ENCODE measurements at places on chromosomes 2 and 18.

DNA sequence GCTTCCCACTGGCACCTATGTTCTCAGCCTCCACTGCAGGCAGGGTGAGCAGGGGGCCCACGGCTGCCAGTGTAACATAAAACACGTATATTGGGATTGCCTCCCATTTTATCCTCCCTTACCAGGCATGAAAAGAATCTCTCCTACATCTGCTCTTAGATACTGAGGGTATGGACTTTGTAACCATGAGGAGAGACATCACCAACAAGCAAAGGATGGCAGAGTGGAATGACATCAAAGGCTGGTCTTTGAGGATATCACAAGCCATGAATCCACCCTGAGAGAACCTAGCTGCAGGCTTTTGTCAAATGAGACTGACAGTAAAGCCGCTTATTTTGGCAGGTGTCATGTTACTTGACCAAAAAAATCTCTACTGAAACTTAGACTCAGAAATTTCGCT lies 7.4 kb downstream of the NPHP1 start:
- no peak for DNase-seq

DNA sequence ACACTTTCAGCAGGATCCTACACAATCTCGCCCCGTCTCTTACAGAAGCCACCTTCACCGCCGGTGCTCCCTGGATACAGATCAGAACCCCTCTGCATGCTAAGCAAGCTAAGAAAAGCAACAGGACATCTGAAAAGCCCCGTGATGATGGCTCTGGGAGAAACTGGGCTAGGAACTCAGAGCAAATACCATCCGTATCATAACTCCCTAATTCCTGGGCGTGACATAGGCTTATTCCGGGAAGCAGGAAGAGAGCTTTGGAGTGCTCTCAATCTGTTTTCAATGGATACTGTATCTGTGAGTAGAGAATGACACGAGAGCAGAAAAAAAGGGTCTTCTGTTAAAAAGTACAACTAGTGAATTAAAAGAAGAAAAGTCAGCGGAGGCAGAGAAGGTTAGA lies 121.6 kb downstream of the SPP2 start:
- no peak for DNase-seq

GRCh38 chr18:39259736-39260135 lies 1694.1 kb upstream of the CELF4 start:
- no peak for DNase-seq

GRCh38 chr2:21234001-21234400 lies 110.2 kb downstream of the TDRD15 start:
- DNase-seq = no peak

- no peak for DNase-seq
Measured at GRCh38 chr2:172693037-172693436, 42.6 kb upstream of the RAPGEF4 start.

DNA sequence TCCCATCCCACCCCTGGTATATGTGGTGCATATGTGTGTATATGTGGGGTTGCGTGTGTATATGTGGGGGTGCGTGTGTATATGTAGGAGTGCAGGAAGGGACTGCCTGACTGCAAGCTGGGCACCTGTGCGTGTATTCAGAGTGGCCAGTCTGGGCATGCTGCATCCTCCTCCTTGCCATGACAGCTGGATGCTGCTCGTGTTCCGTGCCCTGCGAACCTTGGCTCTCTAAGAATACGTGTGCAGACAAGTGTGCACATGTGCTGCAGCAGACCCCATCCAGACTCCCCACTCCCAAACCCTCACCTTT lies 222.1 kb downstream of the CELF4 start:
- DNase-seq = no peak

- no peak for DNase-seq
Measured at GRCh38 chr2:18959952-18960717, 370.8 kb upstream of the NT5C1B start.

GRCh38 chr2:76445880-76446279 lies 735.2 kb upstream of the GCFC2 start:
- no peak for DNase-seq

- DNase-seq = no peak
Measured at GRCh38 chr2:33967103-33967502, 368.0 kb upstream of the FAM98A start.

DNA sequence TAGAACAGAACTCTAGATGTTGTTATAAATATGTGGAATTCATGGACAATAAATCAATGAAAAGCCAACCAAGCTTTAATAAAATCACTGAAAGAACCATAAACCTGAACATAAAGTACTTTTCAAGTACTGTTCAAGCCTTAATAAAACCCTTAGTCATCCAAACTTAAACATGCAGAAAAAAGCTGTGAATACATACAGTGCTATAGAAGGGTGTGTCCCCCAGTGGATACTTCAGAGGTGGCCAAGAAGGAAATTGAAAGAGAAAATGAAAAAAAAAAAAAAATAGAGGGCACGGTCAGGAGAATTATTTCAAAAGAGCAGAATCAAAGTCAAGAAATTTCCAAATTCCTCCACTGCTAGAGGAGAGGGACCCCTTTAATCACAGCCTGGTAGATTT lies 141.1 kb downstream of the SP100 start:
- no peak for DNase-seq

GRCh38 chr2:234334756-234335155 lies 162.1 kb downstream of the ARL4C start:
- DNase-seq = no peak

- DNase-seq = no peak
Measured at GRCh38 chr2:168971261-168971660, 59.9 kb downstream of the ABCB11 start.

- peak; percentile 67 for DNase-seq
Measured at GRCh38 chr2:55839182-55839819, 84.3 kb downstream of the EFEMP1 start.

DNA sequence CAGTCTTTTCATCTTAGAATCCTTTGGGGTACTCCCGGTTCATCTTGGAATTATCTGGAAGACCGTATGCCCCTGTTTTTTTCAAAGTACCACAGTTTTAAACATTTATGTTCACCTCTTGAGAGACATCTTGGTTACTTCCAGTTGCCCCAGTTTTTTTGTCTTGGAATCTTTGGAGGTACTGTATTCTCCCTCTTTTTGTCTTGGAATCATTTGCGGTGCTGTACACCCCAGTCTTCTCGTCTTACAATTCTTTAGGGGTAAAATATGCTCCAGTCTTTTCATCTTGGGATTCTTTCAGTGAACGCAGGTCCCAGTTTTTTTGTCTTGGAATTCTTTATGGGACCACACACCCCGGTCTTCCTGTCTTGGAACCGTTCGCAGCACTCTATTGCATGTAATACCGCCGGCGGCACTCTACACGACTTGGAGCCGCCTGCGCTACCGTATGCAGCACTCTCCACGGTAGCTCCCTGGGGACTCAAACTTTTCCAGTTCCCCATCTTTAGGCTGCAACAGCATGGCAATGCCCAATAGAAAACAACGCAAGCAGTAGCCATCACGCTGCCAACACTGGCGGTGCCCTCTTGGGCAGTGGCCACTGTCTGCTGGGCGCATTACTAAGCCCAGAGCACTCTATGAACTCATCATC lies 21.2 kb upstream of the ZDBF2 start:
- no peak for DNase-seq

DNA sequence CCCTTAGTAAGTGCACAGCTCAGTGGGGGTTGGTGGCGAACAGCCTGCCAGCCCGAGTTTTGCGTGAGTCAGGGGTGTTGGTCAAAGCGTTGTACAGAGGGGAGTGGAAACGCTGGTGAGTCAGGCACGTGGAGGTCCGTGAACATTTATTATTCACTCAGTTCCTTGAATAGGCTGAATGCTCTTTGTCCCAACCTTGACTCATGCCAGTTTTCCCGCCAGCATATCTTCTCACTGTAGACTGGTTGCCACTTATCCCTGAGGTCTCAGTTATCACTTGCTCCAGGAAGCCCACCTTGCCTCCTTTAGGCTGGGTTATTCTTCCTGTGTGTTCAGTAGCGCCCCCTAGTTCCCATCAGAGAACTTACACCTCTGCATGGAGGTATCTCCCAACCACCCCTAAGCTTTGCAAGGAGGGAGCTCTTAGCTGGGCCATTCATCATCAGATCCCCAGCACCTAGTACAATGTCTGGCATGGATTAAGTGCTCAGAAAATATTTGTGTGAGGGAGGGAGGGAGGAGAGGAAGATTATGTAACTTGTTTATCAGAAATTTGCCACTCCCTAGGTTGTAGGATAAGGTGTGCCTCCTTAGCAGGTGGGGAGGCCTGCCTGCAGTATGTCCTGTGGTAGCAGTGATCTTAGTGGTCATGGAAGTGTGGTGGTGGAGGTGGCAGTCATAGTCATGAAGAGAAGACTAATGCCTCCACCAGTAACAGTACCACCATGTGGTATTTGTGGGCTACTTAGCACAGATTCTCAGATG lies 72.1 kb downstream of the CABLES1 start:
- DNase-seq = no peak

DNA sequence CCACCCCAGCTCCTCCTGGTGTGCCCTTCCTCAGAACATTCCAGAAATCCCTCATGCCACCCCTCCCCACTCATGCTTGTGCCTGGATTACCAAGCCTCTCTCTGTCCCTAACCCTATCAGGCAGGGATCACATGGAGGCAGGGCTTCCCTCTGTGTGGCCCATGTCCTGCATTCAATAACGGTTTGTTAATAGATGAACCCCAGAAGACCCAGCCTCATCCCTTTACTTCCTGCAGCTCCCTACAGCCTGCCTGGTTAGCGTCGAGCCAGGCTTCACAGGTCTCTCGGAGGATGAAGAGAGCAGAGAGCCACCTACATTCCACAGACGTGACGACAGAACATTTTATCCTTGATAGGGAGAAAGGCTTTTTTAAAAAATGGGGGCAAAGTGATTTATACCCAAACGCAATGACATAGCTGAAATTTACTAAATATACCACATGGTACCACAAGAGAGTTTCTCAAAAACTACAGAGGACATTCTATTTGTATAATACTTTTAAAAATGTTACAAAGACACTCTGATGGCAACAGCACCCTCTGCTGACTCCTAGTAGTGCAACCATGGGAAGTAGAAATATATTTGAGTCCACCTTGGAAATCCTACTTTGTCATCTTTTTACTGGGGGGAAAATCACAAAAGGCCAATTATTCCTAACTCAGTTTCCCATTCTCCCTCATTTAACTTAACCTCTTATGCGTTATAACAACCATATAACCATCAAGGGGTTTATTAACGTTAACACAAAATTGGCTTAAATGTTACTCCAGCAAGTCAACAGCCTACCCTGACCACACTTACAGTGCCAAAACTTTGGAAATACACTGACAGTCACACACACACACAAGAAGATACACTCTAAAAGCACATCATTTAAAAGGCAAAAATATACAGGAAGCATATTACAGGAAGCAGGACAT lies 30.7 kb downstream of the FBXO15 start:
- DNase-seq = peak; percentile 8

DNA sequence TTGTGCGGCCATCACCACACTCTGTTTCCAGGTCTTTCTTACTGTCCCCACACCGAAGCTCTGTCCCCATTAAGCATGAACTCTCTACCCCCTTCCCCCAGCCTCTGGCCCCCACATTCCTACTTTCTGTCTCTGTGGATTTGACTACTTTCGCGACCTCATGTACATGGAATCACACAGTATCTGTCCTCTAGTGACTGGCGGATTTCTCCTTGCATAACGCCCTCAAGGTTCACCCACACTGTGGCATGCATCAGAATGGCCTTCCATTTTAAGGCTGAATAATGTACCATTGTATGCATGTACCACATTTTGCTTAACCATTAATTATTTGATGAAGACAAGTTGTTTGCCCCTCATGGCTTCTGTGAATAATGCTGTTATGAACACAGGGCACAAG lies 467.6 kb upstream of the HS6ST1 start:
- no peak for DNase-seq

DNA sequence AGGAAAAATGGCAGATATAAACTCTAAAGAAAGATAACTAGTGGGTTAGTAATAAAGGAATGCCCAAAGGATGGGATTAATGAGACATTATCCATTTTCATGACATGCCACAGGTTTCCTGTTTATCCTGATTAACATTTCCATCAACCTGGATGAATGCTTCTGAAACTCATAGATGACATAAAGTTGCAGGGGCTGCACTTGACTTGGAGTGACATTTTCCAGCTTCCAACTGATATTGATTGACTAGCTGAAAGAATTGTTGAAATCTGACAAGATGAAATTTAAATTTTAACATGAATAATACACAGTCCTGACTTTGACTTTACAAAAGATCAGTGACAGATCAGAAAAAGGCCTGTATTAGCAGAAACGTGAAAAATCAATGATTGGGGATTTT lies 214.2 kb downstream of the DCC start:
- DNase-seq = no peak

- no peak for DNase-seq
Measured at GRCh38 chr2:196783431-196784094, 15.9 kb downstream of the GTF3C3 start.

Data from NCI-H1436 (cell line).